Uterine smooth muscle cell (primary cell): ENCODE measurements at places on chromosomes 4 and X. TPM values are rescaled to one million over a fixed set of nuclear protein-coding genes. Genes with fewer than 3 reads are reported as not detected.

Gene ETDB
- not detected in 2 replicates for total RNA-seq

Gene PTTG2
- 0.37 TPM in 1 of 2 replicates, not detected in the other for total RNA-seq

Gene GALNTL6
- 0.11 and 0.12 TPM in 2 replicates for total RNA-seq

Gene TMPRSS11A
- total RNA-seq = not detected in 2 replicates

Gene GYPE
- 0.11 and 0.25 TPM in 2 replicates for total RNA-seq
